Stimulated activated CD8-positive, alpha-beta memory T cell treated with anti-CD3 and anti-CD28 coated beads, Interleukin-2, amount 100 ng/mL, for 1 hour (primary cell): ENCODE measurements at places on chromosomes 5 and 9.

- DNase-seq, result no peak
Observed at GRCh38 chr5:151758141-151758429, 346 bp downstream of the ATOX1 start.

DNA sequence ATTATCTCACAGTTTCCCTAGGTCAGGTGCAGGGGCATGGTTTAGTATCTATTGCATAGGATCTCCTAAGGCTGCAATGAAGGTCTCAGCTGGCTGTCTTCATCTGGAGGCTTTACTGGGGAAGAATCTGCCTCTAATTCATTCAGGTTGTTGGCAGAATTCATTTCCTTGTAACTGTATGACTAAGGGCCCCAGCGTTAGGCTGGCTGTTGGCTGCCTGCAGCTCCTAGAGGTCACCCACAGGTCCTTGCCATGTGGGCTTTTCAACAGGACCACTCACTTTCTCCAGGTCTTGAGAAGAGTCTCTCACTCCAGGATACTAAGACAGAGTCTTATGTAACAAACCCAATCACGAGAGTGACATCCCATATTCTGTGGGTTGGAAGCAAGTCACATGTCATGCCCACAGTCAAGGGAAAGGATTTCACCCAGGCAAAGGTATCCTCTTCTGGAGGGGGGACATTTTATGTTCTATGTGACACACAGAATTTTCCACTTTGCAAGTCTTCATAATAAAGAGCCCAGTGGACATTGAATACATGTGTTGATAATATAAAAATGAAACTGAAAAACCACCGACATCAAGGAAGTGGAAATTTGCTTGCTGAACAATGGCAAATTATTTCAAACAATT lies 38.2 kb downstream of the HMHB1 start:
- no peak for DNase-seq

DNA sequence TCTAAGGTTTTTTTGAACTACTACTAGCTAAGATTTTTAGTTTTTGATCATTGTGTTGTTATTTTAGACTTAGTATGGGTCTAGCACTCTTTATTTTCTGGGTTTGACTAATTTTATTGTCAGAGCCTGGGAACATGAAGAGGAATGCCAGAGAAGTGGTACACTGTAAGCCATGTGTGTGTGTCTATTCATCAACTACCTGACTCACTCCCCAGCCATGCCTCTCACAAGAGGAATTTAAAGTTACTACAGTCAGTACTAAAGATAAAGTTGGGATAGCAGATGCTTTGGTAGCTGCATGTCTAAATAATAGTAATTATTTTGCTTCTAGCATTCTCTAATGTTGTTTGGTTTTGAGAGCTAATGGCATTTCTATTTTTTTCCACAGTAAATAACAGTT lies 264.8 kb downstream of the CSNK1G3 start:
- DNase-seq, result no peak

- no peak for DNase-seq
Observed at GRCh38 chr9:90019626-90020025, 414.8 kb downstream of the GADD45G start.

DNA sequence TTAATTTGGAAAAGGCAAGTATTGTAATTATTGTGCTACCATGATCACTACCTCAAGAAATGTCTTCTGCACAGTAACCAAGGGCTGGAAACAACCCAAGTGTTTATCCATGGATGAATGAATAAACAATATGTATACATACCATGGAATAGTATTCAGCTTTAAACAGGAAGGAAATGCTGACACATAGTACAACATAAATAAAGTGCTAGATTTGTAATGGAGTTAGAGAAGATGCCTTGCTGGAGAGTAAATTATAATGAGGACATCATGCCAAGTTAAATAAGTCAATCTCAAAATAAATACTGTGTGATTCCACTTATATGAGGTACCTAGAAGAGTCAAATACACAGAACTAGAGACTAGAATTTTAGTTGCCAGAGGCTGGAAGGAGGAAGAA lies 160.0 kb downstream of the CCDC192 start:
- DNase-seq, result no peak

DNA sequence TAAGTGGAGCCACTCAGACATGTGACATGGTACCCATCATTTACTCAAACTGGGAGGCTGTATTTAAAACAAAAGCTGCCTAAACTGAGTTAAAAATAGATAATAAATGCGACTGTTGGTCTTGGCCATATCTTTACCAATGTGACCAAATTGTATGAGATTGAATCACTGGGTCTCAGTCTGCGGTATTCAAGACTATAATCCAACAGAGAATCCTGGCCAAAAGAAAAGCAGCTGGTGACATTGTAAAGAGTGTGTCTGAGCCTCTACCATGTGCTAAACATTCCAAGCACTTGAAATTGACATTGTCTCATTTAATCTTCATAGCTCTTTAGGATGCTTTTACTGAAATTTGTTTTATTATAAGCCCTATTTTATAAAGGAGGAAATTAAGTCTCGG lies 282.6 kb downstream of the ZNF608 start:
- DNase-seq, result no peak

GRCh38 chr5:178121391-178122276 lies 8.3 kb downstream of the N4BP3 start:
- DNase-seq, result no peak

DNA sequence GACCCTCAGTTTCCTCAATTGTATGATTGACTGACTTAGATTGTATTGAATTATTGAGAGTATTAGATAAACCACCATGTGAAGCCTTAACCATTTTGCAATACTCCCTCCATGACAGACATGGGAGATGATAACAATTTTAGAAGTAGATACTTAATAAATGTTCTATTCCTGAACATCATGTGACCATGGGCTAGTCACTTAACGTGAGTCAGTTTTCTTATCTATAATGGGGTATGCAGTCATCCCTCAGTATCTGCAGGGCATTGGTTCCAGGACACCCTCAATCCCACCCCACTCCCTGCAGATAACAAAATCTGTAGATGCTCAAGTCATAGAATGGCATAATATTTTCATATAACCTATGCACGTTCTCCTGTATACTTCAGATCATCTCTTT lies 31.0 kb downstream of the SNX18 start:
- DNase-seq, result no peak

- no peak for DNase-seq
Observed at GRCh38 chr9:128005923-128006322, 25.1 kb upstream of the EEIG1 start.

DNA sequence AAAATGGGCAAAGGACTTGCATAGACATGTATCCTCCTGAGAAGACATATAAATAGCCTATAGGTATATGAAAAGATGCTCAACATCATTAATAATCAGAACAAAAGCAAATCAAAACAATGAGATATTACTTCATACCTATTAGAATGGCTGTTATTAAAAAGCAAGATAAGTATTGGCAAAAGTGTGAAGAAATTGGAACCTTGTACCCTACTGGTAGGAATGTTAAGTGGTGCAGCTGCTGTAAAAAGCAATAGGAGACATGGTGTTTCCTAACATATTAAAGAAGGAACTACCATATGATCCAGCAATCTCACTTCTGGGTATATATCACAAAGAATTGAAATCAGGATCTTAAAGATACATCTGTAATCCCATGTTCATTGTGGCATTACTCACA lies 69.8 kb upstream of the PRR16 start:
- DNase-seq, result no peak

GRCh38 chr5:179162351-179163235 lies 102.4 kb downstream of the ZNF354C start:
- no peak for DNase-seq

GRCh38 chr5:75062925-75063531 lies 10.7 kb upstream of the GCNT4 start:
- DNase-seq, result no peak

DNA sequence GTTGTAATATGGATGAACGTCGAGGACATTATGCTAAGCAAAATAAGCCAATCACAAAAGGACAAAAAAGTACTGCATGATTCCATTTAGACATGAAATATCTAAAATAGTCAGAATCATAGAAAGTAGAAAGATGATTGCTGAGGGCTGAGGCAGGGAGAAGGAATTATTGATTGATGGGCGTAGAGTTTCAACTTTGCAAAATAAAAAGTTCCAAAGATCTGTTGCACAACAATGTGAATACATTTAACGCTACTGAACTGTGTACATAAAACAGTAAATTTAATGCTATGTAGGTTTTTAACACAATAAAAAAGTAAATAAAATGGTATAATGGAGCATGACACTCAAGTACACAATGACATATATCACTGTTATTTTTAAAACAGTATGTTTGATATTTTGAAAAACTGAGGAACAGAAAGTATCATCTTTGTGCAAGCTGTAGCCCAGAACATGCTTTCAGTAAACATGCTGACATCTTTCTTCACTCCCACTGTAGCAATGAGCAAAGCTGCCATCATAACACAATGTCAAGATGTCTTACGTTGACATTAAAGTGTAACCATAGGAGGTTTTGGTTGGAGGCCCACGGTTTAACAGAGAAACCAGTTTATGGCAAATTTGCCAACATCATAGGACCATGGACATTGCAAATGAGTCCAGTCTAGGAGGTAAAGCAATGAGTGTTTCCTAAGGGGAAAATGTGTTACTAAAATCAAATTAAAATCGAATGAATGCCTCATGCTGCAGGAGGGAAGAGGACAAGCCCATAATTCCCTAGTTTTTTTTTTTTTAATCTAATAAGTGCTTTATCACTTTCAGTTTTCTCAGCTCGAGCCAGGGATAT lies 125.8 kb upstream of the SGCD start:
- DNase-seq, result no peak

DNA sequence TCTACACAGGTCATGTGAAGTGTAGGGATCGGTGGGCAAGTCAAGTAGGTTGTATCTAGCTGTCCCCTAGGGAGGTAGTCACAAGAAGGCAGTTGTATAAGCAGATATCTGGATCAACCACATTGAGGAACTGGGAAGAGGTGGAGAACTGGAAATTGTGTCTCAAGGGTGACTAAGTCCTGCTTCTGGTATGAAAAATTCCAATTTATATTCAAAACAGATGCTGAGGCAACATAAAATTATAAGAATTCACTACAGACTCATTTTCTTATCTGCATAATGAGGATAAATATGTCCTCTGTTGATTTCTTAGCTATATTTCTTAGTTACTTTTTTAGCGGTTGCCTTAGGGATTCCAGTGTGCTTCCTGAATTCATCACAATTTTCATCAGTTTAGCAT lies 46.8 kb downstream of the GALNT12 start:
- DNase-seq, result no peak

- no peak for DNase-seq
Observed at GRCh38 chr9:137987244-137988030, 109.9 kb downstream of the CACNA1B start.

DNA sequence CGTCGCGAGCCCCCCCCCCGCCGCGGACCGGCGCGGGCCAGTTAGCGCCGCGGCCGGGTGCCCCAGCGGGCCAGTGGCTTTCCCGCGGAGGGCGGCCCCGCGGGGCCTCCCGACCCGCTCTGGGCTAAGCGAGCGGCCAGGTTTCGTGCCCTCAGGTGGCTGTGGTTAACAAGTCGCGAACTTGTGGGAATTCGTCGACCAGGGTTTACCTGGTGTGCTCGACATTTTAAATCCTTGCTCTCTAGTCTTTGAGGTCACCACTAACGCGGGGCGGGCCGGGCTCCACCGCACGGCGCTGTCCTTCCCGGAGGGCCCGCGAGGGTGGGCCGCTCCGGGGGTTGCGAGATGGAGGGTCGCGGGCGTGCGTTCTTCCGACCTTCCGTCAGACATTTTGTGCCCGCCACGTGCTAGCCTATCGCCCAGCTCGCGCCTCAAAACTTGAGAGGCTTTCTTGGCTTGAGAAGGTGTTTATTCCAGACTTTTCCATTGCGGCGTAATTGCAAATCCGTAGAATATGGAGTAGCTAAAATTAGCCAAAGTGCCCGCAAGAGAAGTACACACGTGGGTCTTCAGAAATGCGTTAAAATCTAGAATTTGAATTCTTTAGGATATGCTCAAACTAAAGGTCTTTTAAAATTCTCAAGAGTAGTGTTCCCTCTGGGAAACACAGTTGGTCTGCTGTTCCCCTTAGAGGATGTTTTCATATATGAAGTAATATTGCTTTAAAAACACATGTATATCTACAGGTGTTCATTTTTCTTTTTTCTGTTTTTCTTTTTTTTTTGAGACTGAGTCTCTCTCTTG lies 2.1 kb downstream of the ANP32B start:
- peak; percentile 16 for DNase-seq

GRCh38 chr9:93949073-93949693 lies 6.0 kb downstream of the BARX1 start:
- no peak for DNase-seq

DNA sequence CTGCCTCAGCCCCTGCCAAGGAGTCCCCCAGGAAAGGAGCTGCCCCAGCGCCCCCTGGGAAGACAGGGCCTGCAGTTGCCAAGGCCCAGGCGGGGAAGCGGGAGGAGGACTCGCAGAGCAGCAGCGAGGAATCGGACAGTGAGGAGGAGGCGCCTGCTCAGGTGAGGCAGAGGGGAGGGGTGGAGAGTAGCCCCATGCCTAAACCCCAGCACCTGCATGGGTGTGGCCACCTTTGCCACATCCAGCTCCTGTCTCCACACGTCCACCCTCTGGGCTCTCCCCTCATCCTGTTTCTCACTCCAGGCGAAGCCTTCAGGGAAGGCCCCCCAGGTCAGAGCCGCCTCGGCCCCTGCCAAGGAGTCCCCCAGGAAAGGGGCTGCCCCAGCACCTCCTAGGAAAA lies 17.2 kb downstream of the TCOF1 start:
- DNase-seq, result no peak

- no peak for DNase-seq
Observed at GRCh38 chr5:143148771-143149170, 254.7 kb downstream of the NR3C1 start.

DNA sequence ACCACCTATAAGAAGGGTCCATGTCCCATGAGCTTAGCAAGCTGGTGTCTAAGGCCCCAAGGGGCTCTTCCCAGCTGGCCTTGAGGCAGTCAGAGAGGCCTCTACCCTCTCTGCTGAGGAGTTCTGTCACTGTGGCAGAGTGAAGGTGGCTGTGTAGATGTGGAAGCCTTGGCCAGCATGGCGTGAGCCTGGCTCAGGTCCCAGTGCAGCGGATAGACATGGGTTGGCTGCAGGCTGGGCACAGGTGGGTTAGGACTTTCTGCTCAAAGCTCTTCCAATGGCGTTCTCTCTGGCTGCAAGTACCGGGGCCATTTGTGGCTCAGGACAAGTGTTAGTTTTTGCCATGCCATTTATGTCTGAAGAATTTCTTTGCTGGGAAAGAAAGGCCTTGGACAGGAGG lies 47.3 kb downstream of the JADE2 start:
- DNase-seq, result no peak

- no peak for DNase-seq
Observed at GRCh38 chr9:16561121-16561520, 309.3 kb downstream of the BNC2 start.
